ENCODE measurements at places on chromosomes 3 and 15. TPM values are rescaled to one million over a fixed set of nuclear protein-coding genes. Genes with fewer than 3 reads are reported as not detected.

DNA sequence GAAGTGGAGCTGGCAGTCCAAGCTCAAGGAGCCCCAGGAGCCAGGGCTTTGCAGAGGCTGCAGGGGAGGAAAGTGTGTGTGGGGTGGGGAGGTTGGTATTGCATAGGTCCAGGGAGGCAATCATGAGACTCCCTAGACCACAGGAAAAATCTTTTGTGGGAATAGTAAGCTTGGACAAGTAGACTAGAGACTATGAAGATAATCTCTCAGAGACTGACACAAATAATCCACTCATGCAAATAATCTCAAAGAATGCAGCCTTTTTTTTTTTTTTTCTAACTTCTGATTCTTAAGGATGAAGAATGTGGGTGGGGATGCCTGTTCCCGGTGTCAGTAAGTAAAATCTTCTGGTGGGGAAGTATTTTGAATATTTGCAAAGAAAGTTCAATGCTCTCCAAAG, 113.7 kb downstream of the GREM1 start:
- DNase-seq, result no peak

GRCh38 chr3:137796993-137797392, 32.9 kb downstream of the SOX14 start:
- DNase-seq, result no peak

DNA sequence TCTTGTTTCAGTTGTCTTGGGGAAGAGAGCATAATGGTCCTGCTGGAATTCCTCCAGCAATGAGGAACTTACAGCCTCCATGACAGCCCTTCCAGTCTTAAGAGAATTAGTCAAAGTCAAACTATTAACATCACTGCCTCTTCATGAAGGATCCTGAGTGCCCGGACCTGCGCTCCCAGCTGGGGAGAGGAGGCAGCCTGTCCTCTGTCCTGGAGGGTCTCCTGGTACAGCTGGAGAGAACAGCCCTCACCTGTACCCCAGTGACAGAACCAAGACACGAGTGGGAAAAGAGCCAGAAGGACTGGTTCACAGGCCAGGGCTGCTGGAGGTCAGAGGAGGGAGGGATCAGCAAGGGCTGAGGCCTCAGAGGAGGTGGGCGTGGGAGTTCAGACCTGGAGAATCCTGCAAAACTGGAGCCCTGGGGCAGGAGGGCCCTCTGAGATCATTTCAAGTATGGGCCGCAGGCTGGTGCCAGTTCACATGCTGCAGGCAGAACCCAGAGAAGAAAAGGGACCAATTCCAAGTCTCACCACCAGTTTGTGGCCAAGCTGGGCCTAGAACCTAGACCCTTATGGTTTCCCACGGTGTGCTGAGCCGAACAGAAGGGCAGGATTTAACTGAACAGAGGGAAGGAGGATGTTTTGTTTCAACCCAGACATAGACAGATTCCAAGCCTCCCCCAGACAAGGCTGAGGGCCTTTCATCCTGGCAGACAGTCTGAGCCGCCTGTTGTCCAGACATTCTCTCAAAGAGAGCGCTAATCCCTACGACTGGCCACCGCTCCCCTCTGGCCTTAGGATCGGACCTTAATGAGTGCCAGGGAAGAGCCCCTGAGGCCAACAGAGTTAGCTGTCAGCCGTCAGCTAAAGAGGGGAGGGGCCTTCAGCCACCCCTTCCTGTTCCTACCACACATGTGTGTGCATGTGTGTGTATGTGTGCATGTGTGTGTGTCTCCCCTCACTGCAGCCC, 18.2 kb downstream of the LOXL1 start:
- peak; percentile 67 for DNase-seq

DNA sequence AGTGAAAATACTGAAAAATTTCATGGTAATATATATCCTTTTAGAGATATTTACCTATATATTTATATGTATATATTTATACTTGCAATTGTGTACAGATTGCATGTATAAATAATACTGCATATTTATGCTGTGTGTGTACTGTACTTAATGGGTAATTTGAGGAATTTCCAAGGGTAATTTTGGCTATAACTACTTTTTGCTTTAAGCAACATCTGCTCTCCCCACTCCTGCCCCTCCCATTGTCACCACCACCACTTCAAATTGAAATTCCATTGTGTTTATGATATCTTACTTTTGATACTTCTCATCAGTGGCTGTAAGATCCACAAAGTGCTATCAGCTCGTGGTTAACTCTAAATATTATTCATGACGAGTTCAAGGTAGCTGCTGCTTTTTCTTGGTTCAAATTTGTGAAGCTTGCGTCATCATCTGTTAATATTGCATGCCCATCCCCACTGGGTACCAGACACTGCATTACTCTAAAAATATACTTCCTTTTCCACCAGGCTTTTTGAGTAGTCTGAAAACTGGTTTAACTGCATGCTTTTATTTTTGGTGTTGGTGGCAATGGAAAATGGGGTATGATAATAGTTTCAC, 91.7 kb upstream of the MITF start:
- DNase-seq, result no peak

DNA sequence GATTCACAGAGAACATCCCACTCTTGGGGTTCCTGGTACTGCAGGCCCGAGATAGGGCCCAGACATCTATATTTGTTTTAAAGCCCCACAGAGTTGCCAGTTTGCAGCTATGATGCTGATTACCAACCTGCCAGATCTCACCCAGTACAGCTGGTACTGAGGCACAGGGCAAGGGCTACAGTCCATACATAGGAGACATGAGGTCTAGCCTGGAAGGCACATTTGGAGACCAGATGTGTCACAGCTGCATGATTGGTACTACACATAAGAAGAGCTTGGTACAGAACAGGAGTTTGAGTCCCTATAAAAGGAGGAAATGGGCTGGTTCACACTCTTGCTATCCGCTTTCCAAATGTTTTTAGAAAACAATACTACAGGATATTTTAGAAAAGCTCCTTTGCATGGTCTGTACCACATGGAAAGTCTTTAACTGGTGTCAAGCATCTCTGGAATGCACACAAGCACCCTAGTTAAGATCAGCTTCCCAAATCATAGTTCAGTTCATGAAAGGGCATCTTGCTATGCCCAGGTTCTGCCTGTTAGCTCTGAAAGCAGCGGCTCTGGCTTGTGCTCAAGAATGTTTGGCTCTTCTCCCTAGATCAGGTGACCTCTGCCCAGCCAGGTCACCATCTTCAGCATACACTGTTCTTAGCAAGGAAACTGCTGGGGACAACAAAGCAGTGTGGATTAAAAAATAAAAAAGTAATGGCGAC, 20.6 kb downstream of the MTMR14 start:
- DNase-seq, result peak; percentile 35

- DNase-seq, result no peak
Measured at GRCh38 chr3:131972550-131972949, 62.3 kb downstream of the CPNE4 start.

DNA sequence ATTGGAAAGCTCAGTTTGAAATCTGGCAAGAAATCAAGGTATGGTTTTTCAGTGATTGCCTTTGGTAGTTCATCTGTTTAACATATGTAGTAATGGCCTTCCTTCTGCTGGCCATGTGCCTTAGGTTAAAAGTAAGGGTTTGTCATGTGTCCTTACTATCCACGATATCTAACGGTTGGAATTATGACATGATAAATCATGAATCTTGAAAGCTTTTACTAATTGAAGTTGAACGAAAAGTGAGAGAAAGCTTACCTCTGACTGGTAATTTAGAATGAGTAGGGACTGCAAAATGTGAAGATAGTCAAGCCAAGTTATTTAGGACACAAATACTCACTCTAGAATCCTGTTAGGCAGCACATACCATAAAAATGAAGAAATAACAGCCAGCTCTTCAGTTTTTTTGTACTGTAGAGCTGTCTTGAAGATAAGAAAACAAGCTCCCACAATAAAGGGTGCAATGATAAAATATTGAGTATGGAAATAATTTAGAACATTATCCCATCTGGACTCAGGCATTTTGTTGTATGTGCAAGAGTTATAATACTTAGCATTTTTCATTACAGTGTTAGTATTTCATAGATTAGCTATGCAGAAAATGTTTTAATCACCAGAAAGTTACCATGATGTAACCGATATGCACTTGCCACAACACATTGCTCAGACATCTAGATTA, 303.4 kb downstream of the ZNF385D start:
- no peak for DNase-seq

DNA sequence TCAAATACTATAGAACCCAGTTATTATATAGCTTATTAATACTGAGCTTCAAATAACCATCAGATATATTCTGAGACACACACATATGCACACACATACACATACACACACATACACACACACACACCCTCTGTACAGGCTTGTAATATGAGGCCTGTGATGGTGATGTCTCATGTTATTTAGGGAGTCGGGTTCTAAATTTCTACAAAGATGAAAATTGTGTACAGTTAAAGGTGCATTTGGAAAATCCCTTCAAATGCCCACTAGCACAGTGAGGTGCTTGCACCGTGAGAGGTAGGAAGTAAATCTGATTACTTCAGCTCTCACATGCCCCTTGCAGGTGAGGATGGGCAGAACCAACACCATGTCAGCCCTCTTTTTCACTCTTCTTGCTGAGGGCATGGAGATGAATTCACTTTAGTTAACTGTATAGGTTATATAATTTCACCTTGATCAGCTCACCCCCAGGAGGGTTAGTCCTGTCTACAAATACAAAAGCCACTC, 294.5 kb upstream of the PROK2 start:
- DNase-seq, result no peak

DNA sequence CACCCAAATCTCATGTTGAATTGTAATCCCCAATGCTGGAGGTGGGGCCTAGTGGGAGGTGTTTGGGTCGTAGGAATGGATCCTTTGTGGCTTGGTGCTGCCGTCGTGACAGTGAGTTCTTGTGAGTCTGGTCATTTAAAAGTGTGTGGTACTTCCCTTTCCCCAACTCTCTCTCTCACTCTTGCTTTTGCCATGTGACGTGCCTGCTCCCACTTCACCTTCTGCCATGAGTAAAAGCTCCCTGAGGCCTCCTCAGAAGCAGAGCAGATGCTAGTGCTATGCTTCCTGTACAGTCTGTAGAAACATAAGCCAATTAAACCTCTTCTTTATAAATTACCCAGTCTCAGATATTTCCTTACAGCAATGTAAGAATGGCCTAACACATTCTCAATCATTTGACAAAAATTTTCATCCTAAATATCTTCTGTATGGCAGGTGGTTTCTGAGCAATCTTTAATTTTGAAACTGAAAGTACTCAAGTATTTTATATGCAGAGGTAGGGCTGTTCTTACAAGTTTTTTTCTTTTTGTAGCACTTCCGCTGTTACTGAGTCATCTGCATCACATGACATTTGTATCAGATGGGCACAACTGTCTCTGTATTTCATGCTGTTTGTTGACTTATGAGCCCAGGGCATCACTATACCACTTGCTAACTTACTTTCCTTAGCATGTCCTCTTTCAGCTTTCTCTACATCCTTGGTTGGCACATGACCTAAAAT, 8.8 kb downstream of the RPL39L start:
- DNase-seq, result no peak

DNA sequence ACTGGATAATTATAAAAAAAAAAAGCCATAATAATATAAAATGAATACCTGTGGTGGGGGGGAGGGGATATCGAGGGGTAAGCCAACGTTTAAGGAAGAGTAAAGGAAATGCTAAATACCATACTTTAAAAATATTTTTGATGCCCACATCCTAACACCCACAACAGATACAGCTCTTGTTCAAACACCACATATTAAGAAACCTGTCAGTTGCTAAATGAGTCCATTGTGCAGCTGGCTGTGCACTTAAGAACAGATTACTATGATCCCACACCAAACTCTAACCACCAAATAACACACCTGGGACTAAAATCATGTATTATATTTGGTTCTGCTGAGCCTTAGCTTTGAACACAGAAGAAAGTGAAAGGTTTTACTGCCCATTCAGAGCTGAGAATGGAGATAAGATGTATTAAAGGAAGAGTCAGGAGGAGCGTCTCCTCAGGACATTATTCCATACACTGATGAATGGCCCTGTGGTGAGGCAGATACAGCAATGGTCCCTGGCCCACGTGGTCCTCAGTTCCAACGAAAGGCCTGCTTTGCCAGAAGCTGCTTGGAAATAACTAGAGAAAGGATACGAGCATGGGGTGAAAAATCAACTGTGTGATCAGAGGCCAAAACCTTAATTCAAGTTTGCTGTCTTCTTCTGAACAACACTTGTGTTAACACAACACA, 515.4 kb downstream of the FOXP1 start:
- DNase-seq, result no peak

GRCh38 chr3:152937234-152937633, 102.3 kb downstream of the P2RY1 start:
- DNase-seq, result no peak

GRCh38 chr3:21952856-21953255, 201.8 kb upstream of the ZNF385D start:
- no peak for DNase-seq

LSMEM2 gene
- total RNA-seq, result 15.7 TPM

PLSCR5 gene
- not detected for total RNA-seq

IFRD2 gene
- total RNA-seq, result 67.6 TPM

UBAP1L gene
- 2.5 TPM for total RNA-seq

MESP1 gene
- 8.3 TPM for total RNA-seq

IL17RD gene
- total RNA-seq, result 2.1 TPM

ERC2 gene
- total RNA-seq, result 3.8 TPM

ADAMTS7 gene
- 81.6 TPM for total RNA-seq

Data from right cardiac atrium (tissue), 5 donors.